Mucosa of descending colon (tissue), 3 donors: ENCODE measurements at places on chromosomes 5 and 9.

DNA sequence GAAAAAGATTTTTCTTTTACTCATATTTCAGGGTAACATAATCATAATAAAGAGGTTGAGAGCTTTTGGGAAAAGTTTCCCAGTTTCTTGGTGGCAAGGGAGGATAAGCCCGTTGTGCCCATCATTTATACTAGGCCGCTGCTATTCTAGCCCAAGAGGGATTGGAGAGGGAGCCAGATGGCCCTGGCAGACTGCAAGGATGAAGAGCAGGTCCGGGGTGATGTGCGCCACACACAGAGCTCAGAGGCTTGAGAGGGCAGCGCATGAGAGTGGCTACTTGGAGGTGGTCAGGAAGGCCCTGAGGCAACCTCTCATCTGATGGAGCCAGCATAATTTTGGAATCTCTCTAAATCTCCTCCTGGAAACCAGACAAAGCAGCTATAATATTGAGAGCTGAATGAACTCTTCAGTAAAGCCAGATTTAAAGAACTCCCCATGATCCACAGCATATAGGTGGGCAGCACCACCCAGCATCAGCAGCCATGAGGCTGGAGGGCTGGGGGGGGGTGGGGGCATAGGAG, 110.1 kb downstream of the MED27 start:
- DNase-seq, result no peak

DNA sequence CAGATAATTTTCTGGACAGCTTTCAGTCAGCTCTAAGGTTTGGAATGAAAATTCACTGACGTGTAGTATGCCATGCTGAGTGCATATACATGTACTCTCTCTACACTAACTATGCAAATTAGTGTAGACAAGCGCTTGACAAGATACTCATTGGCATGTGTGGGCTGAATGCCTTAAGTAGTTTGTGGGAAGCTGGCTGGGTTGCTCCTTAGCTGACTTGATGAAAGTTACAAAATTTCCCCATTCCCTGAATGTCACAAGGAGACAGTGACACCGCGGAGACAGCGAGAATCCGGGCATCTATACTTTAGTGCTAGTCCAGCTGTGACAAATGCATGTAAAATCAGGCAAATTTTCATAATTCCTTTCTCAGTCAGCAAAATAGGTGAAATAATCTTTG, 51.6 kb upstream of the C5orf46 start:
- DNase-seq, result no peak

- DNase-seq, result no peak
Observed at GRCh38 chr5:73596705-73597328, 29.2 kb upstream of the ARHGEF28 start.

DNA sequence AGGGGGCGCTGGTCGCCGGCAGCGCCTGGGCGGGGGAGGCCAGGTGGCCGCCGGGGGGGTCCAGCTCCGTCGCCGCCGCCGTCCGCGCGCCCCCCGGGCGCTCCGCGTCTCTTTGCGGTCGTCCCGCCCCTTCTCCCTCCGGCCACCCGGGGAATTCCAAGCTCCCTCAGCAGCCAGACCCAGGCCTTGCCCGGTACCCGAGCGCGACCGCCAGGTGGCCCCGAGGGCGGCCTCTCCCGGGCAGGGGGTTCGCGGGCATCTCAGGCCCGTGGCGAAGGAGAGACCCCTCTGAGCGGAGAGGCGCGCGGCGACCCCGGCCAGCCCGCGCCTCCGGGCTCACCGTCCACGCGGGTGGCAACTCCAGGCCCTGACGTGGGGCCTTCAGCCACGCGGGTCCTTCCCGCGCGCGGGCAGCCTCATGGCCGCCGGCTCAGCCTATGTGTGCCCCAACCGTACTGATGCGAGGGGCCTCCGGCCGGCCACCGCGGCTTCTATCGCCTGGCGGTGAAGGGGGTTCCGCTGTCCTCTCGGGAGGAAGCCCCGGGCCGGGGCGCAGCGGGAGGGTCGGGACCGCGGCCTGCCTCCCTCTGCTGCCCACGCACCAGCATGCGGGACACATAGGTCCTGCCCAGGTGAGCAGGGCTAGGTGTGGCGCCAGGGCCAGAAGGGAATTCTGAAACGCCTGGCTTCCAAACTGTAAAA, 529 bp upstream of the NRARP start:
- DNase-seq, result peak; percentile 81

GRCh38 chr9:36346569-36346968, 53.5 kb downstream of the RNF38 start:
- DNase-seq, result no peak

- DNase-seq, result no peak
Observed at GRCh38 chr5:1642621-1643061, 118.9 kb upstream of the LPCAT1 start.

DNA sequence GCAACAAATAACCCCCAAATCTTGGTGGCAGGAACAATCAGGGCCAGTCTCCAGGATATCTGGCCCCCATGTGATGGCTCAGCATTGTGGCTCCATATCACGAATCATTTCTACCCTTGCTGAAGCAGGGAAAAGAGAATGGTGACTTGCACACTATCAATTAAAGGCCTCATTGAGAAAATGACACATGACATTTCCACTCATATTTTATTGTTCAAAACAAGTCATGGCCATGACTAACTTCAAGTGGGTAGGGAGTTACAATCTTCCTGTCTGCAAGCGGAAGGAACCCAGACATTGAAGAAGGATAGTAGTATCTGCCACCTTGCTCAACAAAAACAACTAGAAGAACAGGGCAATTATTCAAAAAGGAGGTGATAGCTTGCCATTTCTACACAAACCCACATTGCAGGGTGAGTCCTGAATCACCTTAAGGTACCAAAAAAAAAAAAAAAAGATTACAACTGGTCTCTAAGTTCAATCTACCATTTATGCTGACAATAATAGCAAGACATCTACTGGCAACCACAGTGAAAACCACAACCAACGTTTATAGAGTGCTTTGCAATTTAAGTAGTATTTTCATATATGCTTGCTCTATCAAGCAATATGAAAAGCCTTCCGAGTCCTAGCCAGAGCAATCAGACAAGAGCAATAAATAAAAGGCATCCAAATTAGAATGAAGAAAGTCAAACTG, 186.7 kb upstream of the DAPK1 start:
- no peak for DNase-seq

DNA sequence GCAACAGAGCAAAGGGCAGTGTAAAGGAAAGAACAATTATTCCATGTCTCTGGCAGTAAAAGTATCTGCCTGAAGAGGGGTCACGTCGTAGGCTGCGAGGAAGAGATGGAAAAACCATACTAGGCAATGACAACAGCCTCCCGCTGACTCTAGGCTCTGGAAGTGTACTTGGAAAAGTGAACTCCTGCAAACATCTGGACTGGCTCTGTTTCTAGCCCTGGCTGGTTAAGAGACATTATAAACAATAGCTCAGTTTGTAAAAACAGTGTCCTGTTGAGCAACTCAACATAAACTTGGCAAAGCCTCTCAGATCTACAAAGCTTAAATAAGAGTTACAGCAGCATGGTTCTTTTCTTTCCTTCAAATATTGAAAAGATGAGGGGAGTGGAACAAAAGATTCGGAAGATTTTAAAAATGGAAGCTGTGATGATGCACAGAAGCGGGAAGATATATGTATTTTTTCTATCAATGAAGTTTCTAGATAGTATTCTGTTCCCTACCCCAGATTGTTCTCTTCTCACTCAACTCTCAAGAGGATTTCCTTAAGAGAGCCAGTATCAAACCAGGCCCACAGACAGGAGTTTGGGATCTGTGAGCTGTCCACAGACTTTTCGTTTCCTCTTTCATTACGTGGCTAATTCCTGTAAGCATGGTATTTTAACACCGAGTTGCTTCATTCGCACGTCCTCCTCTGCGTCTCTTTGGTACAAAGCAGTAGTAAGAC, 79.4 kb downstream of the SPTLC1 start:
- no peak for DNase-seq

DNA sequence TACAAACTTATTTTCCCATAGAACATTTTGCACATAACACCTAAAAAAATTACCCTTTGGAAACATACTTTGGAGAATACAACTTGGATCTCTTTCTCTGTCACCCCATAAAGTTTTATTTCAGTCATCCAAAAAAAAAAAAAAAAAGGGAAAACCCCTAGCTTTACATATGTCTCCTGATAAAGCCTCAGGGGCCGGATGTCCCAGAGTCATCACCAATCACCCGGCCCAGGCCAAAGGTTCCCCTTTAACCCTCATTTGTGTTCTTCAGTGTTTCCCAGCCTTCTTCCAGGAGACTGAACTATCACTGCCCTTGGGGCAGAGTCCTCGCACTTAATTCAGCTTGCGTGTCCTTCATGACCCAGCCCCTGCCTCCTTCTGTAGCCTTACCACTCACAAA, 28.8 kb downstream of the ANXA6 start:
- DNase-seq, result no peak

GRCh38 chr9:35526087-35526801, 36.3 kb downstream of the RUSC2 start:
- no peak for DNase-seq

DNA sequence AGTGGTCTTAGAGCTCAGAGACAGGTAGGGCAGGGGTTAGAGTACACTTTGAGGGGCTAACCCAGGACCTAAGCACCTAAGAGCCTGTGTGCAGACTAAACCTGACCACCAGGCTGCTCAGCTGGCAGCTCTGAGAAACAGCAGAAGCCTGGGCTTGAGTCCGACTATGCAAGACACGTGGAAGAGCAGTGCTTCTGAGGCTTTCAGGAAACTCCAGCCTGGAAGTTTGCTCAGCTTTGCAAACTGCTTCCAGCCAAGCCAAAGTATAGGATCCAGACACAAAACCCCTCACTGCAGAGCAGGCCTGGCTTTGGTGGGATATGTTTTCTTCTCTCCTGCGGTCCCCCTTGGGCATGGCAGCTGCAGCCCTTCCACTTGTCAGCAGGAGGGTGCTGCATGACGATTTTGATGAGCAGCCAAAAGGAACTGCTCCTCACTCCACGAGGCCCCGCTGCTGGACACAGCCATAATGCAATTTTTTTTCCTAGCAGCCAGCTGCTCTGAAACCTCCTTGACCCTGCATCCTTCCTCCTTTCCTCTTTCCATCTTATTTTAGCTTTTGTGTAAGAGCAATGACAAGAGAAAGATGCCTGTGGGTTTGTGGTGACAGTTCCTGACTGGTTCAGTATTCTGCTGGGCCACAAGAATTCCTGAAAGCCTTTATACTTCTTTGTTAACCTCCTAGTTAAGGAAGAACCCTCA, 123.1 kb downstream of the LIFR start:
- no peak for DNase-seq
